ENCODE measurements at places on chromosomes 13 and 19.
A peak's percentile ranks its signal among the peaks of the same experiment; 100 is the strongest.

GRCh38 chr13:110649551-110649950, 34.2 kb downstream of the NAXD start:
- DNase-seq: no peak

DNA sequence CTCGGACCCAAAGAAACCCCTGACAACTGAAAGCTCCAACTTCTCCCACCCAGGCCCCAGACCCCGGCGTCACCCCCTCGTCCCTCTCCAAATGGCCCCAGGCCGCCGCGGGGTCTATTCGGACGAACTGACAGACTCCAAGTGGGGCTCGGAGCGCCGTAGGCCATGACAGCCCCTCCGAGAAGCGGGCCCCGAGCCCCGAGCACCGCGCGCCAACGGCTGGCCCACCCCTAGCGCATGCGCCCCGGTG, 360 bp downstream of the DDX39A start:
- DNase-seq: no peak

DNA sequence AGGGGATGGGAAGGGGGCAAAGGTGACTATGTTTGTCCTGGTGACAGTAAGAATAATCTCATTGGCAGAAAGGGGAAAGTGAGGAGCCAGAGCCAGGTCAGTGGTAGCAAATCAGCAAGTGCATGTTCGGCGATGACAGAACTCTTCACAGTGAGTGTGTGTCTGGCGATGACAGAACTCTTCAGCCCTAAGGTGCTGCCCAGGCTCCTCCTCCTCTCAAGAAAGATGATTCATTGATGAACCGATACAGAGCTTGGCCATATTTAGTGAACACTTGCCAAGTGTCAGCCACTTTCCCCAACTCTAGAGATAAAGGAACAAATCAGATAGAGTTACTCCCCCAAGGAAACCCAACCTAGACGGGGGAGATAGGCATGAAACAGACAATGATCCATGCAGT, 199.3 kb upstream of the UBL3 start:
- no peak for DNase-seq

DNA sequence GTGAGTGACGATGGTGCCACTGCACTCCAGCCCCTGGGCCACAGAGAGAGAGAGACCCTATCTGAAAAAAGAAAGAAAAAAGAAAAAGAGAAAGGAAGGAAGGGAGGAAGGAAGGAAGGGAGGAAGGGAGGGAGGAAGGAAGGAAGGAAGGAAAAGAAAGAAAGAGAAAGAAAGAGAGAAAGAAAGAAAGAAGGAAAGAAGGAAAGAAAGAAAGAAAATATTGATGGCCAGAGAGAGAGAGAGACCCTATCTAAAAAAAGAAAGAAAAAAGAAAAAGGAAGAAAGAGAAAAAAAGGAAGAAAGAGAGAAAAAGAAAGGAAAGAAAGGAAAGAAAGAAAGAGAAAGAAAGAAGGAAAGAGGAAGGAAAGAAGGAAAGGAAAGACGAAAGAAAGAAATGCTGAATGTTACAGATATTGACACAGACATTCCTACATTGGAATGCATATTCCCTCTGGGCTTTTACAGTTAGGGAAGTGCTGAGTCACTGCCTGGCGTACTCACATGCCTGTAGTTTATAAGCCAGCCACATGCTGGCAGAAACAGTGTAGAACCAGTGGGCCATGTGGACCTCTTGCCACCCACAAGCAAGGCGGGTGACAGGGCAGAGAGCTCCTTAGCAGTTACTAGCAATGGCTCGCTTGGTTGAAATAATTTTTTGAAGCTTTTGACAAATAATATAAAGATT, 34.6 kb upstream of the SLC46A3 start:
- peak; percentile 3 for DNase-seq

- no peak for DNase-seq
These were observed 13.9 kb downstream of the DZIP1 start for GRCh38 chr13:95630593-95630992.

DNA sequence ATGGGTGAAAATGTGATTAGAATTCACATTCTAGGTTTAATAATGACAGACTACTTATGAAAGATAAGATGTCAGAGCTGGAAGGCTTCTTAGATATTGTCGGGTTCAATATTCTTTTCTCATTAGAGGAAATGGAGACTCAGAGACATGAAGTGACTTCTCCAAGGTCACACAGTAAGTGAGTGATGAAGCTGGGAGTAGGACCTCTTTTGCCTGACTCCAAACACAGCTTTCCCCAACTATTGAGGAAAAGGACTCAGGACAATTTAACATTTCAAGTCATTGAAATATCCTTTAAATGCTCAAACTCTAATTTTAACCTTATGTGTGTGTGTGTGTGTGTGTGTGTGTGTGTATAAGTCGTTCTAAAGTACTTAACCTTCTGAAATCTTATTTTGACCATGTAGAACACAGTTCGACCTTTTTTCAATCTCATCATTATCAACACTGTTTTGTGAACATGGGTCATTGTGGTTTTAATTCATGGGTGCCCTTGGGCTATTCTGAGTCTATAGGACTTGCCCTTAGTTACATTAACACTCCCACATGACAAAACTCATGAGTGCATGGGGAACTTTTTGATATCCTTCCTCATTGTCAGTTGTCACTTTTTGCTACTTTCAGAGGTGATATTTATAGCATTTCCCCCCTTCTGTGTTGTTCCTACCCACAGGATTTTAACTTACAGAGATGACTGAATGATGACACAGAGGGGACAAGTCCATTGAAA, 53.0 kb downstream of the LRCH1 start:
- no peak for DNase-seq

DNA sequence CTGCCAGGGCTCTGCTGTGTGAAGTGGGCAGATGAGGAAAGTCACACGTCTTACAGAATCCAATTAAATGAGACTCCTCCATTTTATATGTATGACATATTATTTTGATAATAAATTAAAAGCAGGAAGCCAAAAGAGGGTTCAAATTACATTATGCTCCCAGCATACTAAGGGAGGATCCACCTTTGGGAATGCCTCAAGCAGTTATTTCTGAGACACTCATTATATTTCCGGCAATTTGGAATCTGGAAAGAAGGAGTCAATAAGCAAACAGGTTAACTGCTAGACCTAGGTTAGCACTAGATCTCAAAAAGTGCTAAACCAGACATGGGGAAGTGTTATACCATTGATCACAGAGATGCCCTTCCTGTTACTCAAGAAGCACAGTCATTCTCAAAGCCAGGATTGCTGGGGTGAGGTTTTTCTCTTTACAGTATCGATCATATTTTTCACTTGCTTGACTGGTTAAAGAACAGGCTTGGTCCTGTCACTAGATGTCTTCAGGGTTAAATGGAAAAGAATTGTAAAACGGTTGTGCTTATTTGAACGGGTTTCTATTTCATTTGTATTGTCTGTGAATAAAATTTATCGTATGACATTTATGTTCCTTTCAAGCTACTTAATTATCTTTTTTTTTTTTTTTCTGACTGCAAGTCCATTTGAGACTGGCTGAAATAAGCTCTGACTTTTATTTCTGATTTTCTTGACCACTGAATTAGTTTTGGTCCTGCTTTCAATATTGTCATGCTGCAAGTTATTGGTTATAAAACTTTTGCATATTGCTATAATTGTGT, 523.2 kb downstream of the KLF12 start:
- no peak for DNase-seq

- DNase-seq: no peak
These were observed 24.0 kb downstream of the ZNF564 start for GRCh38 chr19:12527034-12527836.

- DNase-seq: no peak
These were observed 209.5 kb downstream of the KLF5 start for GRCh38 chr13:73268306-73268705.

GRCh38 chr19:8366961-8367326, 3.0 kb downstream of the ANGPTL4 start:
- DNase-seq: peak; percentile 20

- no peak for DNase-seq
These were observed 988.5 kb downstream of the UQCRFS1 start for GRCh38 chr19:28224441-28224840.

DNA sequence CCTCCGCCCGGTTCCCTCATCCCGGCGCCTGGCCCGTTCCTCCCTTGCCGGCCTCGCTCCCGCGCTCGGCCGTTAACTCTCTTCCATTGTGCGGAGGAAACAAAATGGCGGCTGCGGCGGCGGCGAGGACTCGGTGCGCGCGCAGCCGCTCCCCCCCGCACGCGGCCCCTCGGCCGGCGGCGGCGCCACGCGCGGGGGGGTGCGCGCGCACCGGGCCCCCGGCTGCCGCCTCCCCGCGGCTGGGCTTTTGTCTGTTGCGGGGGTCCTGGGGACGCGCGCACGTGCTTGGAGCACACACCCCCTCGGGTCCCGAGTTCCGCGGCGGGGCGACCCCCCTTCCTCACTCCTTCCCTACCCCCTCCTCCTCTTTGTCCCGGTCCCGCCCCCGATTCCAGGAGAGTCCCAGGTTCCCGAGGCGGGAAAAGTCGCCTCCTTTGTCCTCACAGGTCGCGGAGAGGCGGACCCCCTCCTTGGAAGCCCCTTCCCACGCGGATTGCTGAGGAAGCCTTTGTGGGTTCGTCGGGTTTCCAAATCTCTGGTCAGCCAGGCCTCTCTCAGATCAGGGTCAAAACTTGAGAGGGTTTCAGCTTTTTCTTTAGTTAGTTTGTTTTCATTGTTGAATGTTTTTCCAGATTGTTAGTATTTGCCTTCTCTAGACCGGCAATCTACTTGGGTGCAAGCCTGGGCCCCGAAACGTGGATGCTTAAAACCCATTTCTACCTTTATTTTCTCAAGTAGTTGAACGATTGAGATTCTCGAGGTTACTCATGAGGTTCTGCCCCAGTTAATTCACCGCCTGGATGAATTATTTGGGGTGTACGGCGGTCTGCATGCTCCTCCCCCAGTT, 687 bp downstream of the ILF3 start:
- peak; percentile 46 for DNase-seq

DNA sequence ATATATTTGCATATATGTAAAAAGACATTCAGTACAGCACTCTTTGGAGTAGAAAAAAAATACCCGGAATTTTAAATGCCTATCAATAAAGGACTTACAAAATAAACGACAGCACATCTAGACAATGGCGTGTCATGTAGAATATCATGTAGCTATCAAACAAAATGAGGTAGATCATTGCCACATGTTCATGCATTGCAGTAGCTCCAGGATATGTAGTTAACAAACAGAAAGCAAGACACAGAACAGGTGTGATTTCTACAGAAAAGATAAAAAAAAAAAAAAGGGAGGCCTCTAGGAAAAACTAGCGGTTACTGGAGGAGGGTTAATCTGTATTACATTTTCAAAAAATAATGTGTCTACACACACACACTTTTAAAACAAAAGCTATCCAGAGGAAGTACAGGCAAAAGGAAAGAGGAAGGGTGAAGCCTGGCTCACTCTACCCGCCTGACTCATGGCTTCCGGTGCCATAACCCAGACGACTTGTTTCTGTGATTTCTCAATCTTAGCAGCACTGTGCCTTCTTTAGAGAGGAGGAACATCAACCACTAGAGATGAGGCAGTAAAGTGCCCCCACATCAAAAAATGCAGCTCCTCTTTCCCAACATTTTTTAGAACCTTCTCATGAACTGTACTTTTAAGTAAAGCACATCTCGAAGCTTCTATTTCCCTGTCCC, 6.9 kb downstream of the KCTD12 start:
- DNase-seq: no peak

DNA sequence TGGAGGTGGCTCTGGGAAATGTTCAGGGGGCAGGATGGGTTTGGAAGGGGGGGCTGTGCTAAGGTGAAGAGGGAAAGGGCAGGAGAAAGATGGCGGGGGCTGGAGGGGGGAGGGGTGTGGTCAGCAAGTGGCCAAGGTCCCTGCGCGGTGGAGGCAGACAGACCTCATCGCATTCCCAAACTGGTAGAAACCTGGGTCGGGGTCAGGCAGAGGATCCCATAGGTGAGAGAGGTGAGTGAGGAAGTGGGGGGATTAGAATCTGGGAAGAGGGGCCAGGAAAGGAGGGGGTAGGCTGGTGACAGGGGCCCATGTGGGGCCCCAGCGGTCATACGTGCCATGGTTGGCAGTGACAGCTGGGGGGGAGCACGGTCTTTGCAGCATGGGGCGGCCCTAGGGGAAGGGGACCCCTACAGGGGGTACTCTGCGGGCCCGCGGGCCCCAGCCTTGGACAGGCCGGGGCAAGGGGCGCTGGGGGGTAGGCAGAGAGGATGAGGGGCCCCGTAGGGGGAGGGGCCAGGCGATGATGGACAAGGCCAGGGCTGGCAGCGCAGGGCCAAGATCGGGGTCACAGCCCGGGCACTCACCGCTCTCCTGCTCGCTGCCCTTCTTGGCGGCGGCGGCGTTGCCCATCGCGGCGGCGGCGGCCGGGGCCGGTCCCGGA, 514 bp downstream of the PRKACA start:
- DNase-seq: peak; percentile 30

- no peak for DNase-seq
These were observed 40.4 kb downstream of the LRCH1 start for GRCh38 chr13:46593398-46593797.

DNA sequence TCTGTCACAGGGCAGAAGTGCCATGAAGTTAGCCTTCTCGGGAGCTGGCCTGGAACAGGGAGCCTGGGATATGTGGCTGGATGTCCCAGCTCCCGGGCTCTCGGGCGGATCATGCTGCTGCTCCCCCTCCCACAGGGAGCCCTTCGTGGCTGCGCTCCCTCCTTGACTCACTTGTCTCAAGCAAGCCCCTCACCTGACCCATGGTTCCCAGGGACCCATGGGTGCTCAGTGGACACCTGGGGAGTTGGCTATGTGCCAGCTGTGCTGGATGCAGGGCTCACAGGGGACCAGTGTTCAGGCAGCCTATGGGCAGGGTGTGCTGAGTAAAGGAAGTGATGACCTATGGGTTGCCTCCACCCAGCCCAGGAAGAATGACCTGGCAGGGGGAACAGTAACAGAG, 213.1 kb upstream of the SGCG start:
- no peak for DNase-seq

DNA sequence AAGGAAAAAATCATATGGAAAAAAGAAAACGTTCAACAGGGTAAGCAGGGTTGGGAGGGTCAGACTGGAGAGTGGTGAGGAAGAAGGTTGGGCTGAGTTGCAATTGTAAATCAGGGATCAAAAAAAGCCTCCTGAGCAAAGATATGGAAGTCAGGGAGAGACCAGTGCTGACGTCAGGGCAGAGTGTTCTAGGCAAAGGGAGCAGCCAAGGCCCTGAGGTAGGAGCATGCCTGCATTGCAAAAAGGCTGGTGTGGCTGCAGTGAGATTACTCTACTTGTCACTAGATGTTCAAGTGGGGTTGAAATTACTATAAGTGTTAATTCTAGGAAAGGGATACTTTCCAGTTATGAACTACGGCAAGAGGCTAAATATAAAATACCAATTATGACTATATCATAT, 562.0 kb downstream of the MYO16 start:
- no peak for DNase-seq

GRCh38 chr19:6425732-6426620, 1.4 kb upstream of the KHSRP start:
- DNase-seq: no peak

All from brain (organoid and tissue), 16 donors.